ENCODE measurements at places on chromosomes 2 and 18.

DNA sequence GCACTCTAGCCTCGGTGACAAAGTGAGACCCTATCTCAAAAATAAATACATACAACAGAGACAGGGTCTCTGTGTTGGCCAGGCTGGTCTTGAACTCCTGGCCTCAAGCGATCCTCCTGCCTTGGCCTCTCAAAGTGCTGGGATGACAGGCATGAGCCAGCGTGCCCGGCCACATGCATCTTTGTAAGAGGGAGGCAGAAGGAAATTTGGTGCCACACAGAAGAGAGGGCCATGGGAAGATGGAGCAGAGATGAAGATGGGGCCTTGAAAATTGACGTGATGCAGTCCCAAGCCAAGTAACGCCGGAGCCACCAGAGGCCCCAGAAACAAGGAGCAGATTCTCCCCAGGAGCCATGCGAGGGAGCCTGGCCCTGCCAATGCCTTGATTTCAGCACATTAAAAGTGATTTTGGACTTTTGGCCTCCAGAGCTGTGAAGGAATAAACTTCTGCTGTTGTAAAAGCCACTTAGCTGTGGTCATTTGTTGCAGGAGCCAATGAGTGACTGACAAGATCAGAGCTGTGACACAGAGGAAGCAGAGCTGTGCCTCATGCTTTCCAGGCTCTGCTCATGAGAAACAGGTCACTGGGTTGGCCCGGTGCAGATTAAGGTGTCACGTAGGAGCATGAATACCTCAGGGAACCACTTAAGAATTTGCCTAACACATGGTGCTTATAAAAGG is 2.7 kb upstream of the SLC66A2 start:
- no peak for DNase-seq

- no peak for DNase-seq
Measured at GRCh38 chr2:36811071-36811470, 114.6 kb downstream of the VIT start.

GRCh38 chr18:6401687-6402086 is 13.0 kb downstream of the L3MBTL4 start:
- DNase-seq = no peak

DNA sequence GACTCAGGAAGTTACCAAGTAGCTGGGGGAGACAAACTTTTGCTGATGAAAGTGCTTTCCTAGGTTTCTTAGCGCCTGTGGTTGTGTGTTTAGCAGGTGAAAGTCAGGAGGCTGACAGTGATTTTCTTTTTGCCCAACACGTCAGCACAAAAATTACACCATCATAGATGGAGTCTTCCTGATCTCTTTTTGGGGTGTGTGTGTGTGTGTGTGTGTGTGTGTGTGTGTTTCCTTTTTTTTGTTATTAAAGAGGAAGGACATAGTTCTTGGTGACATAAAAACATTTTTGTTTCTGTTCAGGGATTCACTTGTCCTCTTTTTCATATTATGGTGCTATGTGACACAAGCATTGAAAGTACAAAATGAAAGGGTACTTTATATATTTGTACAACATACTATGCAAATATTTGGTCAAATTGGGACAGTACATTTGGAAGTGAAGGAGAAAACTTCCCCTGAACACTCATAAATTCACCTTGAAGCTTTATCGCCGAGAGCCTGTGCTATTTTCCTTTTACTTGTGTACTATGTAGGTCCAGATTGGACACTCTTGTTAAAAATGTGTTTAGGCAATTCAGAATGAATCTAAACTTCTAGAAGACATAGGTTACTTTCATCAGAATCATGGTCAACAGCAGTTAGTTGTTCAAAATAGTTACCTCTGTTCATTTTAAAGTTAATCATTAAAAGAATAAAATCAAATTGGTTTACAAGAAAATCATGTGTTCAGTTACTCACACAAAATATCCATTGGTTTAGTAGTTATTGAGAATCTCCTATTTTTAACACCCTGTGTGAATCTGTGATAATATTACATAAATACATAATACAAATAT is 491.9 kb downstream of the IRS1 start:
- DNase-seq = no peak

DNA sequence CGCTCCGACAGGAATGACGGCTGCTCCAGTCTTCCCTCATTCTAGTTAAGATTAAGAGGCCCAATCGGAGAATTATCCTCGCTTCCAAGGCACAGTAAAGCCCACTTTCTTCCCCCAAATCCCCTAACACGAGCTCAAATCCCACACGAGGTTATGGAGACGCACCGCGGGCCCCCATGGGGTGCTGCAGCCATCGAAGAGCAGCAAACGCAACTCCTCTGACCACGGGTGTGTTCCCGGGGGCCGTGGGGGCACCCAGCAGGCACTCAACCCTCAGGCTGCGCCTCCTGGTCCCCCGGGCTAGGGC is 446 bp downstream of the COPS9 start:
- no peak for DNase-seq

DNA sequence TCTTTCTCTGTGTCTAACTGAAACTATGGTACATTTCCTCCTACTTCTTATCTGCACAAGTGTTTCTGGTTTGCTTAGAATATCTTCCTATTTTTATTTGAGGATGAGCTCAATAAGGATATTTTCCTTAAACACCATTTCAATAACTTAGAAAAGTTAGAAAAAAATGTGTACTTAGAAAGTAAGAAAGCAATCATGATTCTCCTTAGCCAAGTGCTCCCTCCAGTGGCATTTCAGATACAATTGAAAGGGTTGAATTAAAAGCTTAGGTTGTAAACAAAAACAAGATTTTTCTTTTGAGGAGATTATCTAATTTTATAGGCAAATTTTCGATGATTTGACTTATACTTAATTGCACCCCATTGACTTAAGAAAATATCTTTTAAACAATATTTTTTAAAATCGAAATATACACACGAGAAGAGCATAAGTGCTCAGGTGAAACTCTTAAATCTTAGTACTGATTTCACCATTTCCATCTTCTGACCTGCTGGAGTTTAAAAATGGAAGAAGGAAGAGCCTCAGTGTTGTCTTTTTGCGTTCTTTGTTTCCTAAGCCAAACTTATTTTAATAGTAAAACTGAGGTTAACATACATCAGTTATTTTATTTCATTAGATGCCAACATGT is 26.9 kb downstream of the C18orf63 start:
- DNase-seq = no peak

Data from stimulated activated CD8-positive, alpha-beta memory T cell treated with anti-CD3 and anti-CD28 coated beads, Interleukin-15, amount 100 ng/mL, for 1 hour (primary cell).